ENCODE measurements at places on chromosomes 11 and 22. TPM values are rescaled to one million over a fixed set of nuclear protein-coding genes. Genes with fewer than 3 reads are reported as not detected.

- DNase-seq = no peak
Observed at GRCh38 chr11:3942956-3943497, 87.6 kb downstream of the STIM1 start.

The OR4D5 gene
- not detected for total RNA-seq

GRCh38 chr11:77107950-77108349 is 5.3 kb downstream of the OMP start:
- DNase-seq = no peak

The CHRDL2 gene
- total RNA-seq = not detected

- no peak for DNase-seq
Observed at GRCh38 chr11:12393691-12394090, 16.3 kb downstream of the PARVA start.

The ARHGAP1 gene
- 155 TPM for total RNA-seq

DNA sequence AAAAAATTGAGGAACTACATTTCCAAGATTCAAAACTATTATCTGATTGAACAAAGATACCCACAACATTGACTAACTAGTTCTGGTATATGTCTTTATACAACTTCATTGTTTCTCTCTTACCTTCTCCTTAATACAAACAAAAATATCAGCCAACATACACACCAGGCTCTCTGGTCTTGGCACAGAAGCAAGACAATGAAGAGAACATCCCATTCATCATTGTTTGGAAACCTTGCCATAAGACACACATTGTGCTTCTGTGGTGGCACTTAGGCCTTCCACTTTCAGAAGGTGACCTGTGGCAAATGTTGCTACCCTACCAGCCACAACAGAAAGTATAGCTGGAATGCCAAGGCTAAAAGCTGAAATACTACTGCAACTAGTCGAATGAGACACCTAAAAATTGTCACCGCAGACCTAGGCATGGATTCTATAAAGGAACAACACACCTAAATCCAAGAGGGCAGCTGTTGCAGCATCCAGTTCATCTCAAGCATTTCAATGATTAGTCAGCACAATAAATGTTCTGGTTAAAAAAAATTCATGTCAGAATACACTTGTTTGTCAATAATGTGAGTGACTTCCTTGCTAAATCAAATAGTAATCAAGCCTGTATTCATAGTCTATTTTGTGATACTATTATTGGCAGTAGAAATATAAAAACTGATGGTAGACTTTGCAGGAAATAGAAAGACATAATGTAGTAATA is 26.3 kb downstream of the MAP6 start:
- DNase-seq = no peak

The SGSM1 gene
- total RNA-seq = not detected

GRCh38 chr11:65503949-65504673 is 5.3 kb downstream of the MALAT1 start:
- no peak for DNase-seq

DNA sequence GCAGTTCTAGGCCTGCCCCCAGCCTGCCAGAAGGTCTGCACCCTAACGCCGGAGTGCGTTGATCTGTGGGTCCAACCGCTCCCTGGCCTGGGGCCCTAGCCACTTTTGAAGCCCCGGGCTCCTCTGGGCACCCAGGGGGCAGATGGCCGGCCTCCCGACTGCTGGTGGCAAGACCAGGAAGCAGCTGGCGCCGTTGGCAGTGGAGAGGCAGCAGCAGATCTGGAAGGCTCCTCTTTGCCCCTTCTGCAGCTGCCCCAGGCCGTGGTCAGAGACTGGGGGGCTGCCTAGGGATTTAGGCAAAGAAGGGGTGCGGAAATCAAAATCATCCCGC is 445 bp upstream of the VWCE start:
- DNase-seq = no peak

DNA sequence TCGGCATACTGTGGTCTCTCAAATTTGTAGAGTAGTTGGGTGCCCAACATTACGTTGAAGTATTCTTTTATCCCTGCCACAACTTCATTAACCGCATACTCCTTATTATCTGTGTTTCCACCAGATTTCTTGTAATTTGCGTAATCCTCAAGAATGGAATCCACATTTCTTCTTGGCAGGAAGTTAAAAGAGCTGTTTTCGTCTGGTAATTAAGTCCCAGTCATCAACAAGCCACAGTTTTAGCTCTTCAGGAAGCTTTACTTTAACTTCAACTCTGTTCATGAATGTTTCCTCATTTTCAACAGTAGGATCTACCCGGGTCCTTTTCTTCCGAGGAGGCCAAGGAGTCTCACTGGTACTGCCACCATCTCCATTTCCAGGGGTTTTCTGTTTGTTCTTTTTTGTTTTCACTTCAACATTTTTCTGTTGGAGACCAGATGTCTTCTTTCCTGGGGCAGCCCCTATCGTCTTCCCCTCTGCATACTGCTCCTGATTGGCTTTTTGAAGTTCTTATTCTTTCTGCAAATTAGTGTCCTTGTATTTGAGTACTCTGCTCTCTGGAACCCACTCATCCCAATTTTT is 30.3 kb downstream of the PDE3B start:
- DNase-seq = no peak

The SCARF2 gene
- 88.8 TPM for total RNA-seq

The MUC5AC gene
- not detected for total RNA-seq

- DNase-seq = no peak
Observed at GRCh38 chr11:130913268-130913667, 3.0 kb downstream of the SNX19 start.

The LRRC4C gene
- 1.2 TPM for total RNA-seq

- no peak for DNase-seq
Observed at GRCh38 chr11:30938171-30938570, 352.0 kb upstream of the MPPED2 start.

- DNase-seq = no peak
Observed at GRCh38 chr11:122976734-122977469, 4.7 kb downstream of the BSX start.

- no peak for DNase-seq
Observed at GRCh38 chr11:34546511-34547209, 33.1 kb upstream of the ELF5 start.

DNA sequence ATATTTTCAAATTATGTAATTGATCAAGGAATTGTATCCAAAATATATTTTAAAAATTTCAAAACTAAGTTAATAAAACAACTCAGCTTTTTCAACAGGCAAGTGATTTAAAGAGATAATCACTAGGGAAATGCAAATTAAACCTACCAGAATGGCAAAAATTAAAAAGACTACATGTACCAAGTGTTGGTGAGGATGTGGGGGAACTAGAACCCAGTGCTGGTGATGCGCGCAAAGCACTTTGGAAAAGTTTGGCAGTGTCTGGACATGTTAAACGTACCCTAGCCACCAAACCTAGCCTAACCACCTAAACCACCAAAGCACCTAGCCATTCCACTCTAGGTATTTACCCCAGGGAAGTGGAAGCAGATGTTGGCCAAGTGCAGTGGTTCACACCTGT is 22.9 kb downstream of the PACSIN2 start:
- DNase-seq = no peak

The CCDC88B gene
- total RNA-seq = 0.99 TPM

DNA sequence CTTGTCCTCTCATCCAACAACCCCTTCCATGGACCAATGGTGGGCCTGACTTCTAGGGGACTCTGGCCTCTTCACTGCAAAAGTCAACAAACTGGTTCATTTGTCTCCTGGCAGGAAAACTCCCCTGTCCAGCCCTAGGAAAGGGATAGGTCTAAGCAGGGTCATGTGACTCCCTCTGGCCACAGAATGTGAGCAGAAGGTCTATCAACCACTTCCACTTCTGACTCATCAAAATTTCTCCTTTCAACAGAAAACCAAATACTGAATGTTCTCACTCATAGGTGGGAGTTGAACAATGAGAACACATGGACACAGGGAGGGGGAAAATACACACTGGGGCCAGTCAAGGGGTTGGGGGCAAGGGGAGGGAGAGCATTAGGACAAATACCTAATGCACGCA is 1.3 kb upstream of the ISX start:
- DNase-seq = no peak

DNA sequence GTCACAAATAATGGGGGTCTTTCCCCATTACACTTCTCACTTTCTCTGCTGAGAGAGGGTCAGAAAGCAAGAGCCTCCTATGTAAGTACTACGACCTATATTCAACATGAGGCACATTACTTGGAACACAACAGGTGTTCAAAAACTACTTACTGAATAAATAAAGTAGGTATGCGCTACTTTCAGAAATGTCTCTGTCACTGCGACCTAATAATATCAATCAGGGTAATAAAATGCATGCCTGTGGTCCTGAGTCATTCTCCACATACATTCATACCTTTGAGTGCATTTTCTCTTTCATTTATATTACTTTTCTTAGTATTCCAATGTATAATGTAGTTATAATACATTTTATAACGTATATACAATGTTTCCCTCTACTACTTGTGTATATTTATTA is 838.9 kb downstream of the DLG2 start:
- no peak for DNase-seq

- DNase-seq = no peak
Observed at GRCh38 chr11:14342906-14343305, 16.1 kb downstream of the RRAS2 start.

The GRK3 gene
- 3.6 TPM for total RNA-seq

The DRICH1 gene
- not detected for total RNA-seq

The SLC22A8 gene
- total RNA-seq = not detected

The KIF18A gene
- 3.0 TPM for total RNA-seq

The CFAP300 gene
- total RNA-seq = 2.5 TPM

GRCh38 chr11:31788085-31788484 is 23.0 kb downstream of the PAX6 start:
- DNase-seq = no peak

The DUSP8 gene
- 12.1 TPM for total RNA-seq

- DNase-seq = no peak
Observed at GRCh38 chr22:20571078-20571503, 63.7 kb downstream of the MED15 start.

The CDC45 gene
- total RNA-seq = 13.3 TPM

GRCh38 chr22:30423301-30423958 is 2.1 kb upstream of the MTFP1 start:
- no peak for DNase-seq

The LRRC51 gene
- total RNA-seq = 6.0 TPM

- DNase-seq = no peak
Observed at GRCh38 chr11:82683029-82683428, 50.6 kb downstream of the FAM181B start.

- no peak for DNase-seq
Observed at GRCh38 chr11:12397931-12398334, 20.6 kb downstream of the PARVA start.

- no peak for DNase-seq
Observed at GRCh38 chr11:65452806-65453490, 30.4 kb downstream of the NEAT1 start.

DNA sequence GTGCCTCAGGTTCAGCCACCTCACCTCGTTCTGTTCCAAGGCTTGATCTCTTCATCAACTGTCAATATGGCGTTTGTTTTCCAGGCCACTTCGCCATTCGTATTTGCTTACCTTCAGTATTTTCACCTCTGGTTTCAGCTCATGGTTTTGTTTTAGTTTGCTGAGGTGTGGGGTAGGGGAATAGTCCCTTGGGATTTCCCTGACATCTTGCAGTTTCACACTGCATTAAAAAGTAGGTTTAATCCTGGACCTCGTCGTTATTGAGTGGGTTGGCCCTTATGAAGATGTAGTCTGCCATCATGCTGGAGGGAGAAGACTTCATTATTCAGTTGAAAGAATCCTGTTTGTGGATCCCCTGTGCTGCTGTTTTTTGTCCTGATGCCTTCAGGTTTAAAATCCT is 46.0 kb downstream of the C11orf91 start:
- no peak for DNase-seq

DNA sequence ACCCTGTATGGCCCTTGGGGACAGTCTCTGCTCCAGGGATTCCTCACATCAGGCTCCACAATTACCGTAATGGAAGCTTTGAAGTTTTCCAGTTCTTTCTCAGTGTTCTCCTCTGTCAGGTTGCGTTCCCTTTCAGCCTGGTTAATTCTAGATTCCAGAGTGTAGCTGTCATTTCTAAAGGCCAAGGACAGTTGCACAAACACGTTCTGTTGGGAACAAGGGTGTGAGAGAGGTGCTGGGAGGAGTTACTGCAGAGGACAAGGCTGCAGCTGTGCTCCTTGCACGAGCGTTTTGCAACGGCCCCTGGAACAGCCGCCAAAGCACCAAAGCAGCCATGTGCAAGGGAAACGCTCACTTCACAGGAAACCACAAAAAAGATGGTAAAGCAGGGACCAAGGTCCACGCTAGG is 35.9 kb upstream of the LYVE1 start:
- no peak for DNase-seq

- no peak for DNase-seq
Observed at GRCh38 chr11:130370845-130371590, 56.3 kb upstream of the ZBTB44 start.

The APOBEC3F gene
- total RNA-seq = 6.5 TPM

- DNase-seq = peak; percentile 68
Observed at GRCh38 chr11:77198440-77198849, 70.4 kb downstream of the MYO7A start.

GRCh38 chr22:33971561-33971961 is 51.3 kb upstream of the LARGE1 start:
- no peak for DNase-seq

- DNase-seq = no peak
Observed at GRCh38 chr11:24731554-24731953, 234.7 kb downstream of the LUZP2 start.

- no peak for DNase-seq
Observed at GRCh38 chr11:119856681-119857485, 127.9 kb upstream of the NECTIN1 start.

DNA sequence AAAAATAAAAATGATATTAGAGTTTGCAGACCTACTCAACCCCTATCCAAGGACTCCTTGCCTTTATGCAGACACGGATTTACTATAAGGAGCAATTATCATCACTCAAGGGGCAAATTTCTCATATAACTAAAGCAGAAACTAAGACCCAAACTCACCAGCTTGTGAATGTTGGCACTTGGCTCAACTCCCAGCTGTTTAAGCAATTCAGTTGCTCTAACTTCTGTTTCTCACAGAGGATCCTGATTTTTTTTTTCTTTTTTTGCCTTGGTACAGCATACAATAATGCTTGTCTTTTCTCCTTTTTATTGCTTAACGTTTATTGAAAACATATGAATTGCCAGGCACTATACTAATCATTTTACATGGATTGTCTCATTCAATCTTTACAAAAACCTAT is 9.6 kb upstream of the CBLIF start:
- no peak for DNase-seq
